Fibroblast of pulmonary artery (primary cell): ENCODE measurements at places on chromosomes 11 and 22.
A peak's percentile ranks its signal among the peaks of the same experiment; 100 is the strongest.

- DNase-seq: no peak
These were observed 492.4 kb upstream of the CCDC90B start for GRCh38 chr11:83778596-83778995.

GRCh38 chr11:33940538-33940815 lies 48.6 kb upstream of the LMO2 start:
- no peak for DNase-seq

GRCh38 chr11:70581991-70582885 lies 183.9 kb downstream of the CTTN start:
- no peak for DNase-seq

DNA sequence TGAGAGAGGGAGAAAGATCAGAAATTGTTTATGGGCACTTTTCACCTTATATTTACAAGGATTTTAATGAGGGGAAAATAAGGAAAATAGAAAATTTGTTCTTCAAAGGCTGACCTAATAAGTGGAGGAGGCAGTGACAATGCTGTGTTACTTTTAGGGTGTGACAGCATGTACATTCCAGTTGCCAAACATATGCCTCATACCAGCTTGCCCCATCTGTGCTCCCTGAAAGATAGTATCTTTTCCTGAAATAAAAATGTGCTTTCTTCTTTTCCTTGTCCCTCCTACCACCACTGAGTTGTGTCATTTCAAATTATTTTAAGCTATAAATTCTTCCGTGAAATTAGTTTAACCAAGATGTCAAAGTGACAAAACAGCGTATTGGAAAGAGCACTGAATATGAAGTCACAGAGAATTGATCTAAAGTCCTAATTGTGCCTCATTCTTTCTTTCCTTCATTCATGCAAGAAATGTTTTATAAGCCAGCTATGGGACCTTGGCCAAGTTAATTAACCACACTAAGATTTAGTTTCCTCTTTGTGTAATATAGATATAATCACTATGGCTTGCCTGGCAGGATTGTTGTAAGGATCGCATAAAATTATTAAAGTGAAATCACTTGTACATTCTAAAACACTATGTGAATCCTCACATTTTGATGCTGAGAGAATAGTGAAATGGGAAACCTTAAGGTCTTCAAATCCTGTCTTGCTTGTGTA lies 1307.5 kb upstream of the TENM4 start:
- DNase-seq: no peak

DNA sequence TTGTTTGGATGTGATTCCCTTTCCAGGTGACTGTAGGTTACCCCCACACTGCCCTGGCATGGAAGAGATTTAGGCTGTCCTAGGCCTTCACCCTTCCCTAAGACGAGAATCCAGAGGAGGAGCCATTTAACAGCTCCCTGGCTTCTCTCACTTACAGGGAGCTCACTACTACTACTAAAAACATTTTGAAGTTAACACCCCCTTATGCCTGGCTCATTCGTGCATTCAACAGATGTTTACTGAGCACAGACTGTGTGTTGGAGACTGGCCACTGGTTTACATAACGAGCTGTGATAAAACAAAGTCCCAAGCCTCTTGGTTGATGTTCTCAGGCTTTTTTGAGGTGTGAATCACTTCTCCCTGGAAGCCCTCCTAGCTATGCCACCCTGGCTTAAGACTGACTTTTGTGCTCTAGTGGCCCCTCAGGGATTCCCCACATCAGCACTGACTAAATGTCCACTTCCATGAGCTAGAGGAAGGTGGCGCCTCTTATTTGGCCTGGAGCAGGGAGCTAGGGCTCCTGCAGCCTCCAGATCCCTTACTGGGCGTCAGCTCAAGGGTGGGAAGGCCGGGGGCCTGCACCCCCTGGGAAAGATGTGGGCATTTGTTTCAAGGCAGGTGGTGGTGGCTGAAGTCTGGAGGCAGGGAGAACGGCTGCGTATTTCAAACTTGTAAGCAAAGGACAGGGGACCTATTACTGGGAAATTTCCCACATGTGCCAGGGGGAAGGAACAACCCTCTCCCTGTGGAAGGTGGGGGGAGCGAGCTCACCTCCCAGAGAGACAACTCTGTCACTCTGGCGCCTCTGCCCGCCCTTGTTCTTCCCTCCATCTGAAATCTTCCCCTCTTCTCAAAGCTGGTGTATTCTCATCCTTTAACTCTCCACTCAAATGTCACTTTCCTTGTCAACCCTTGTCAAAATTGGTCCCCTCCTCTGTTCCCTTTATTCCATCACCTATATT lies 19.4 kb upstream of the MALAT1 start:
- DNase-seq: peak; percentile 94

DNA sequence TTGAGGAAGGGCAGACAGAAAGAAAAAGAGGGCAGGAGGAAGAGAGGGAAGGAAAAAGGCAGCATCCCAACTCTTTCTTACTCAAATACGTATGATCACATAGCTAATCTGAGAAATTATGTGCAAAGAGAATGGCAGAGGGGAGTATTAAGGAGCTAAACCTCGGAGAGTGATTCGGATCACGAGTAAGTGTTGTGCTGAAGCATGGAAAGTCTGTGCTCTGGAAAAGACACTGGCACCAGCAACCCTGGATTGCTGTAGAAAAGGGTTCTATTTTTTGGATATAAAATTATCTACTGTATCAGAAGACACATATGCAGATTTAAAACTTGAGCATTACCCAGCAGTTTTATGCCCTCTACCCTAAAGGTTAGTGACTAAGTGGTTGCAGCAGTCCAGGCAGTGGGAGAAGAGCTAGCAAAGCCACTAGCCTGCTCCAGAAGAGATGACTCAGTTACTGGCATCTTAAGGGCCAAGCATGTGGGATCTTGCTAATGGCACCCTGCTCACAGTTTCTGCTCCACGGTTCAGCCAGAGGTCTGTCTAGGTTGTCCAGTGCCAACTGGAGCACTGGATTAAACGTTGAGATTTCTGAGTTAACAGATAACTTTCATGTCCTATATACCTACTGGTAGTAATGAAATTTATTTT lies 151.7 kb downstream of the SWAP70 start:
- peak; percentile 50 for DNase-seq

- DNase-seq: no peak
These were observed at the start of gene PLCB3 for GRCh38 chr11:64251016-64251752. Gene PLCB3 (plus strand): TSS chr11:64251530. CDS start chr11:64251650, 120 bp downstream.
